Cortex of kidney (tissue), 1 donor: ENCODE measurements at places on chromosomes 6 and 20.

DNA sequence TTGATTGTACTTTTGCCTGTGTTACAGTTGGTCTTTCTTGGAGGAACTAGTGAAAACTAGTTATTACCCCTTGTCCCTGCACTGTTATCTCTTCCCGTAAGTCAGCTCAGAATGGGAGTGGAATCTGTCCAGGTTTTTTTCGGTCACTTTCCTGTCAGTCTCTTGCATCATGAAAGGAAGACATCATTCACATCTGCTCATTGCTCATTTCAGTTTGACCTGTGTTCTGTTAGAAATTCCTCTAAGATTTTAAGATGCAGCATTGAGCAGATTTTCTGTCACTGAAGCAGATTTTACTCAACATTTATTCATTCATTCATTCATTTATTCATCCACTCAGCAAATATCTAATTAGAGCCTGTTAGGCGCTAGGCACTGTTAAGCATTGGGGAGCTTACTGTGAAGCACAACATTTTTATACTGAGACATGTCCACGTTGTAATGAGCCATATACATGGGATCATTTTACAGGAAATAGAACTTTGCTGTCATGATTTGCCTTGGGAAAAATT lies 33.1 kb upstream of the HINT3 start:
- DNase-seq = no peak

- DNase-seq = no peak
Observed at GRCh38 chr6:20509212-20509611, 25.0 kb upstream of the CDKAL1 start.

GRCh38 chr20:46118481-46119020 lies 437 bp downstream of the CD40 start:
- DNase-seq = no peak

GRCh38 chr6:53721766-53722165 lies 56.2 kb upstream of the KLHL31 start:
- DNase-seq = no peak

DNA sequence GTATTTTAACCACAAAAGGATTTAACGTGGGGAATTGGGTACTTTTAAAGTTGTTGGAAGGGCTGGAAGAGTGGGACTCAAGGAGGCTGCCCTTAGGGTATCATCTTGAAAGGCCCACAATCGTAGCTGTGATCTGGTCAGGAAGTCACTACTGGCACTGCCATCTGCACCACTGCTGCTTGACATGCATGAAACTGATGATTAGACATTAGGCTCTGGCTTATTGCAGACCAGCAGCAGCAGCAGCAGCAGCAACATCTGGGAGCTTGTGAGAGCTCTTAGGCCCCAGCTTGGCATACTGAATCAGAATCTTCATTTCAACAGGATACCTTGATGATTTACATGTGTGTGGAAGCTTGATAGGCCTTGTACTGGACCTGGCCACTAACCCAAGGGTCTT lies 68.6 kb downstream of the PHF20 start:
- DNase-seq = no peak

- DNase-seq = no peak
Observed at GRCh38 chr6:36958775-36959554, 4.4 kb downstream of the PI16 start.

DNA sequence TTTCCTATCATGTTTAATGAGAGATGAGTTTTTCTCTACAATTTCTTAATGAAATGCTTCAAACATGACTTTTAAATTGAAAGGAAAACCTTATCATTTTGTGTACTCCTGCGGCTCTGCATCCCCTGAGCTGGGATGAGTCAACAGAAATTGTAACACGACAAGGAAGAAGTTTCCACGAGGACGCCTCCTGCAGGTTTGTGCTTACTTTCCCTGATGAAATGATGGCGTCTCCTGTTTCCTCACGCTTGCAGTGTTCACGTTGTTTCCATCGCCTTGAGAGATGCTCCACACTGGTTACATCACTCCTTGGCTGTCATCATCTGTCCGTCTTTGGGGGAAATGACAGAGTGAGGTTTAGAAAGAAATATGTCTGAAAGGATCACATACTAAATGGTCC lies 233.7 kb upstream of the ZFP64 start:
- no peak for DNase-seq

- DNase-seq = no peak
Observed at GRCh38 chr20:48784273-48784641, 43.5 kb downstream of the PREX1 start.

- DNase-seq = no peak
Observed at GRCh38 chr20:35013421-35014411, 58.0 kb downstream of the MYH7B start.

DNA sequence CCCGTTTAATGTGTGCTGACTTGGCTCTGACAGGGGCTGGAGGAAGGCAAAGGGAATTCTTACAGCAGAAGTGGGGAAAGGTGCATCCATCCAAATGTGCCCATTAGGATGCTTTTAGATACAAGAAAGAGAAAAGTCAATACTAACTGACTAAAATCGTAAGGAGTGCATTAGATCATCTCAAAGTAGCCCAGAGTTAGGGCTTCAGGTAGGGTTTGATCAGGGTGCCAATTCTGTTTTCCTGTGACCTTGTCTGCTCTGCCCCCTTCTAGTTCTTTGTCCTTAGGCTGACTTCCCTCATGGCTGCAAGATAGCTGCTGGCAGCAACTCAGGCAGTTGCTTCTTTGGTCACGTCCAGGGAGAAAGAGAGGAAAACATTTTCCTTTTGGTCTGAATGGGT lies 240.8 kb downstream of the CDC5L start:
- DNase-seq = no peak

- DNase-seq = no peak
Observed at GRCh38 chr6:167523426-167523825, 198.5 kb downstream of the TTLL2 start.

DNA sequence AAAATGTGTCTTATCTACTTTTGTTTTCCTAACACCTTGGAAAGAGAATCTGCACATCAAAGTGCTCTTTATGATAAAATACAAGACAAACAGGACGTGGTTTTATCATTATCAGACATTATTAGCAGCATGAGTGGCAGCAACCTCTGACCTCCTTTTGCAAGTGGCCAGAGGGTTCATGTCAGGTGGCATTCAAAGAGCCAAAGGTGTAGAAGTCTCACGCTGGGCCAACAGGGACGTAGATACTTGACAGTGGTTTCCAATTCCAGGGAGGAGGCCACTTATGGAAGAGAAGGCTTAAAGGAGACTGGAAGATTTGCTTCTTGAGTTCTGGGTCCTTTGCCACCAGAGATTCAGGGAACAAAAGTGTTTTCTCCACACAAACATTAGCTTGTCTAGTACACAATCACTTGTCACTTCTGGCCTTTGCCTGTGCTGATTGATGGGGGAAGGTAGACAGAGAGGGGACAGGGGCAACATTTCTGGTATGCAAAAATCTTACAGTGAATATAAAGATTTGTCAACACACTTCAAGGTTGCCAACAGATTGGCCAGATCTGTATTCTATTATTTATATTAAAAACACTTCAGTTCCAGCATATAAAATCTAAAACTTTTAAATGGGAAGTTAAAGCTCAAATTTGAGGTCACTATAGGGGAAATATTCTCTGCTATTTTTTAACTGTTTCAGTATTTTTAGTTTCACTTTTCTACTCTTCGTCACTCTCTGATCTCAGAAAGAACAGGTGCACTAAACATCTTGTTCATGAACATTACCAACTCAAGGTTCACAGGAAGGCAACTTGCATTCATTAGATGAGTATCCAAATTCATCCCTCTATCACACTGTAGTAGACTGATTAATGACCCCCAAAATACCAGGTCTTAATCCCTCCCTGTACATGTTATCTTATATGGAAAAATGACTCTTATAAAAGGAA lies 52.1 kb upstream of the FBXO30 start:
- no peak for DNase-seq

GRCh38 chr6:13046084-13046483 lies 282.3 kb downstream of the TBC1D7 start:
- DNase-seq = no peak

DNA sequence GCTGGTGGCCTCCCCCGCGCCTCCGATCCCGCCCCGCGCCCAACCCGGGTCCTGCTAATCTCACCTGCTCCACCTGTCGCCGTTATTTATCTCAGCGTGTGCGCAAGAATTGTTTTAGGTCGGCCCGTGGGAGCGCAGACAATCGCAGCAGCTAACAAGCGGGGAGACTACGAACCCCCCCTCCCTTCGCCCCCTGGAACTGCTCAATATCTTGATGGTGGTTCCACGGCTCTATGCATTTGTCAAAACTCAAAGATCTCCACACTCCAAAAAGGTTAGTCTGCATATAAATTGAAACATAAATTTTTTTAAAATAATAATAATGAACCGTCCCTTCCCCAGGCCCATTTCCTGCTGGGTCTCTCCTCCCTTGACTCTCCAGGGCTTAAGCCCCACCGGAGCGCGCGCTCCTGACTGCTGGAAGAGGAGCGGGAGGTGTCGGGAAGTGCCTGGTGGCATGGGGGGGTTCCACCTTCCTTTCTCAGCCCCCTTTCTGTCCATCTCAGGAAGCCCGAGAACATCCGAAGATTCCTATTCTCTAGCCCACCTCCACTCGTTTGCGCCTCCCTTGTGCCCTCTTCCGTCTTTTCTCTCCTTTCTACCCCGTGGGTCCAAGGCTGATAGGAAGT lies 1.6 kb upstream of the MDGA1 start:
- DNase-seq = no peak

- no peak for DNase-seq
Observed at GRCh38 chr6:155216312-155217046, 47.3 kb upstream of the CLDN20 start.

GRCh38 chr6:53730767-53731166 lies 64.0 kb upstream of the LRRC1 start:
- no peak for DNase-seq

DNA sequence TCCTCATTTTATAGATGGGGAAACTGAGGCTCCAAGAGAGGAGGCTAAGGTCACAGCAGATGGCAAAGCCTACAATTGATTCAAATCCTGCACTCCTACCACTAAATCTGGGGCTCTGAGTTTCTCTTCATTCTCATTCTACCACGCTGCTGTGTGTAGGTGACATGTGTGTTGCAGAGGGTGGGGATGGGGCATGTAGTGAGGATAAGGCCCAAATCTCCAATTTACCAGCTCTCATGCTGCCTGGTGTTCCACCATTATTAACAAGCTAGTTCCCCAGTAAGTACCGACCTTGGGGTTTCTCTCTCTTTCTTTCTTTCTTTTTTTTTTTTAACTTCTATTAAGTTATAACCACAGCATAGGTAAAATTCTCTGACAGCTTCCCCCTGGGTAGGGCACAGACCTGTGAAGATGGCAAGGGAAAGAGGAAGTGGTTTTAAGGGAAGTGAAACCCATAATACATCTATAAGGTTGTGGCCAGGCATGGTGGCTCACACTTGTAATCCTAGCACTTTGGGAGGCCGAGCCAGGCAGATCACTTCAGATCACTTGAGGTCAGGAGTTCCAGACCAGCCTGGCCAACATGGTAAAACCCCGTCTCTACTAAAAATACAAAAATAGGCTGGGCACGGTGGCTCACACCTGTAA lies 13.0 kb upstream of the MATN4 start:
- no peak for DNase-seq

DNA sequence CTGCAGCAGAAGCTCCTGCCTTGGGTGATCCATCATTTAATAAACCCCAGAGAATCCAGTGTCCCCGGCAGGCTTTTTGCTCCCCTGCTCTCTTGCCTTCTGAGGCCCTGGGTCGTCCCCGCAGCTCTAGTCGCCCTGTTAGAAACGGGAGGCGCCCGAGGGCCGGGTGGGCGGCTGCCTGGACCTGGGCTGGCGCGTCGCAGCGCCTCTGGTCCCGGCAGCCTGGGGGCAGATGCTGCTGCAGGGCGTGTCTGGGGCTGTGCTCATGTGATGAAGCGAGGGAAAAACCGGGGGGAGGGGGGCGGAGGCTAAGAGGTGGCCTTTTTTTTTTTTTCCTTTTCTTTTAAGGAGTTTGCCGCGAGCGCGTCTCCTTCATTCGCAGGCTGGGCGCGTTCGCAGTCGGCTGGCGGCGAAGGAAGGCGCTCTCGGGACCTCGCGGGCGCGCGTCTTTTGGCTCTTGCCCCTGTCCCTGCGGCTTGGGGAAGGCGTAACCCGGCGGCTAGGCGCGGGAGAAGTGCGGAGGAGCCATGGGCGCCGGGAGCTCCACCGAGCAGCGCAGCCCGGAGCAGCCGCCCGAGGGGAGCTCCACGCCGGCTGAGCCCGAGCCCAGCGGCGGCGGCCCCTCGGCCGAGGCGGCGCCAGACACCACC lies 394 bp downstream of the AKAP12 start:
- DNase-seq = no peak

DNA sequence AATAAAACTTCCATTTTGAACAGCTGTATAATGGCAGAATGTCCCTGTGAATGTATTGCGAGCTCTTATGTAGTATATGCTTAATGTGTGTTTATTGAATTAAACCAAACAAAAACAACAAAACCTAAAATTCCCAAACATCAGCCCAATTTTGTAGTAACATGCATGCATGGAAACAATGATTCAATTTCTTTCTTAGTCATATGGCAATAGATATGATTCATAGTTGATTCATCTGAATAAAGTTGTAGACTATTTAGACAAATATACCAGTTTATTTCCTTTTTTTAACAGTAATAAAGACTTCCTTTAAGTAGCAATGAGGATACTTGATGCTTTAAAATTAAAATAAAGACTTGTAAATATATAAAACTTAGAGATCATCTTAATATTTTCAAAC lies 670.6 kb downstream of the CD109 start:
- no peak for DNase-seq

DNA sequence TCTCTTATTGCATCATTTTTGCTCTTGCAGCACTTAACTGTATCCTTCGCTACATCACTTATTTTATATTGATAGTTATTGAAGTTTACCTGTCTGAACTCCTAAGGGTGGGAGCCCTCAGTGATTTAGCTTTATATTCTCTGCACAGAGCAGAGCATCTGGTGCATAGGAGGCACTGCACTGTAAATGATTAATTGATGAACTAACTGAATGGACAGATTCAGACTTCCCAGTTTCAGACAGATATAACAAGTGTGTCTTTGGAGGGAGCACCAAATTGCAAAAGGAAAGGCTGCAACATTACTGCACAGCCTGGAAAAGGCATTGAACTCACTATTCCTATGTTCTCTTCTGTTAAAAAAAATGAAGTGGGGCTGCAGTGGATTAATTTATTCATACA lies 160.3 kb downstream of the EDN1 start:
- DNase-seq = no peak

GRCh38 chr20:18712131-18712530 lies 101.5 kb upstream of the SCP2D1 start:
- no peak for DNase-seq
